Left renal pelvis (tissue), 4 donors: ENCODE measurements at places on chromosomes 3 and 15.

DNA sequence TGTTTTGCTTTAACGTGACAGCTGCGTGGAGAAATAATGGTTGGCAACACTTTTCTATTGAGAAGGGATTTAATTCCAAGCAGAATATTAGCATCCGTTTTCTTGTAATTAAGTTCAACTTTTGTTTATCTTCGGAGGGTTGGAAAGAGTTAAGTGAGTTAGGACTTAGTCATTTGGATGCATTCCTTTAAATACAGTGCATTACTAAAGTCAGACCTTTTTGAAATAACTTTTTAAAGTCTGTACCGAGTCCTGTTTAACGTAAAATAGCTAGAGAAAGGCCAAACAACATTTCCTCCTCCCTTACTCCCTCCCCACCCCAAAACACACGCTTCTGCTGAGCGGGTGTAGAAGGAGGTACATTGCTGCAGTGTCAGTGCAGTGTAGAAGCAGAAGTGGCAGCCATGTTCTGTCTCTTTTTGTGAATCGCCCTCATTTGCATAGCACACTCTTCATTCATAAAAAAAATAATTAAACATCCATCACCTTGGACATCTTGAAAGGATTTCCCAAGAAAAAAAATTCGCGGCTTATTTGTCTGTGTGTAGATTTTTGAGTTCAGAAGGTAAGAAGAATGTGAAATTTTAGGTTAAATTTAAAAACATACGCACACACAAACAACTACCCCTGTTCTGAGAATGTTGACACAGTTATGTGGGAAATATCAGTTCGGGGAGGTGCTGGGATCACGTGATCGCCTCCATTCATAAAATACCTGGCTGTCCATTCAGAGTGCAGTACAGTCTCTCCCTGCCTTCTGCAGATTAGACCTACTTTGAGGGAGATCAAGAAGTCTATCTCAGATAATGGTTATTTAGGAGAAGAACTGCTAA lies 1.6 kb downstream of the SPRED1 start:
- DNase-seq = no peak

- DNase-seq = peak; percentile 12
Measured at GRCh38 chr3:179811321-179812095, 158.7 kb downstream of the USP13 start.

DNA sequence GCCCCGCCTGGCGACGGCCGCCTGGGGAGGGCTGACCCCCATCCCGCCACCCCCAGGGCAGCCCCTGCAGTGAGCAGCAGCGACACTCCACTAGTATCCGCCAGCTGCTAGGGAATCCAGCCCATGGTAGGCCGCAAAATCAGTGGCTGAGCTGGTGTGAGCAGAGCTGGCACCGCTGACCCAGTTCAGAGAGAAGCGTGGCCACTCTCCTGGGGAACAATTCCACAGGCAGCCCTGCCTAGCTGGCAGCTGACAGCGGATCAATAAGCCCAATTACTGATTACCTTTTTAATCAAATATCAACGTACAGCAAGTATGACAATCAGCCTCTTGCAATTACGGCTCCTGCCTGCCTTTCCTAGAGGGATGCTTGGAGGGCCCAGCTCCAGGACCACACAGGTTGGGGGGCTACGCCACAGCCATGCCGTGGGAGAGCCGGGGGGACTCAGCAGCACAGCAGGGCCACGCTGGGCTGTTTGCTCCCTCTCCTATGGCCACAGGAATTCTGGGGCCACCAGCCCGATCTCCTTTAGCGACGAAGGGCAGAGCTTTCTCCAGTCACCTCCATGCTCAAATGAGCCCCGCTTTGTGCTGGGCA lies 13.9 kb downstream of the DNAJB8 start:
- DNase-seq = no peak

- no peak for DNase-seq
Measured at GRCh38 chr3:69725994-69726571, 13.2 kb upstream of the MITF start.

DNA sequence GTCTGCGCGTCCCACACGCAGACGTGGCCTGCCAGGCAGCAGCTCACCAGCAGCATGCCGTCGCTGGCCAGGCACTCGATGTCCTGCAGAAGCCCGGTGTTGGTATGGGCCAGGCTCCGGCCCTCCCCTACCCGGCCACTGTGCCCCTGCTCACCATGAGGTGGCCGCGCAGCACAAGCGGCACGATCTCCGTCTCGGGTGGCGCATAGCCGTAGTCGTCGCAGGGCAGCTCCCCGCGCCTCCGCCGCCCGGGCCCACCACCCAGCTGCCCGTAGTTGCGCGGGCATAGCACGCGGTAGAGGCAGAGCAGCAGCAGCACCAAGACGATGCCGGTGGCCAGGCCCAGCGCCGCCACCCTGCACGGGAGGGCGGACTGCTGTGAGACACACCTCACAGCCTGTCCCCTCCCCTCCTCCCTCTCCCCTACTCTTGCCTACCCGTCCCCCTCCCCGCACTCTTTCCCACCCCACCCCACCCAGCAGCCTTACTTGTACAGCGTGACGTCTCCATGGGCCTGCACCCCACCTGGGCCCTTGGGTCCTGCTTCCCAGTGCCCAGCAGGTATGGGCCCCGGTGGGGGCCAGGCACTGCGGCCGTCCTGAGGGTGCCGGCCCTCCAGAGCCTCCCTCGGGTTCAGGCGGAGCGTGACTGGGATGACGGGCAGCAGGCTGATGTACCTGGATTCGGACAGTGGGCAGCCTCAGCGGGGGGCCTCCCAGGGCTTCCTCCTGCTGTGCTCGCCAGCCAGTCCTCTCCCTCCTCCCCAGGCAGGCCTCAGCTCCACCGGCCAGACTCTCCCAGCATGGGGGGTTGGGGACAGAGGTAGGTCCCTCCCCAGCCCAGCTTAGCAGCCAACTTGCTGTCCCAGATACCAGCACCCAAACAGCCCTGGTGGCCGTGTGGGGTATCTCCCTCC lies 37.6 kb downstream of the PTPN23 start:
- no peak for DNase-seq

DNA sequence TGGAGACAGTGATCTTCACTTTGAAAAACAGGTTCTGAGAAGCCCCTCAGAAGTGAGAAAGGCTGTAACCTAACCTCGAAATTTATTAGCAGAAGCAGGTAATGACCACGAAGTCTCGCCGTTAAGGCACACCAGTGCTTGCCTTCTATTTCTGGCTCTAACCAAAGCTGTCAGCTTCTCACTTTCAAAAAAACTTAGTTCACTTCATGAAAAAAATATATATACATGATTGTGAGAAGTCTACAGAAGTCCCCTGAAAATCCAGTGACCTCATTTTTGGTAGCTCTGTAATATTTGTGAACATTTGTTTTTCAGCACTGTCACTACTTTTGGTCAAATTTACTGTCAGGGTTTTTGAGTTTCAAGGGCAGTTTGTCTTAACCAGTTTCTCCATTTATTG lies 19.1 kb upstream of the AKAP13 start:
- DNase-seq = no peak
